ENCODE measurements at places on chromosomes 2 and 18. TPM values are rescaled to one million over a fixed set of nuclear protein-coding genes. Genes with fewer than 3 reads are reported as not detected.

GRCh38 chr2:98476192-98476868, 31.7 kb downstream of the INPP4A start:
- no peak for DNase-seq

DNA sequence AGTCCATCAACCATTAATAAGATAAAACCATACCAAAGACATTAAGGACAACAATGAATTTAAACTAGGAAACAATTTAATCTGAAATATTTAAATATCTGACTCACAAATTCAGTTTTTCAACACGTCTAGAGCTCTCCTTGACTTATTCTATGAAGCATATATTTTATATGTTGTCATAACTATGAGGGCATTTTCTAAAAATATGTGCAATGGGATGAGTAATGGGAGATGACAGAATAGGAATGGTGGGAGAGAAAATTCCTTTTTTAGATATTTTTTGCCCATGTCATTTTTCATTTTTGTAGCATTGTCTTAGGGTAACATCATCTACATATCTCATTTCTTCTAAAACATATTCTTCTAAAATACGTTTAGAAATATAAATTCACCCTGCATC, 79.2 kb upstream of the CDH2 start:
- no peak for DNase-seq

- DNase-seq: no peak
Observed at GRCh38 chr2:124834331-124834730, 809.2 kb downstream of the CNTNAP5 start.

DNA sequence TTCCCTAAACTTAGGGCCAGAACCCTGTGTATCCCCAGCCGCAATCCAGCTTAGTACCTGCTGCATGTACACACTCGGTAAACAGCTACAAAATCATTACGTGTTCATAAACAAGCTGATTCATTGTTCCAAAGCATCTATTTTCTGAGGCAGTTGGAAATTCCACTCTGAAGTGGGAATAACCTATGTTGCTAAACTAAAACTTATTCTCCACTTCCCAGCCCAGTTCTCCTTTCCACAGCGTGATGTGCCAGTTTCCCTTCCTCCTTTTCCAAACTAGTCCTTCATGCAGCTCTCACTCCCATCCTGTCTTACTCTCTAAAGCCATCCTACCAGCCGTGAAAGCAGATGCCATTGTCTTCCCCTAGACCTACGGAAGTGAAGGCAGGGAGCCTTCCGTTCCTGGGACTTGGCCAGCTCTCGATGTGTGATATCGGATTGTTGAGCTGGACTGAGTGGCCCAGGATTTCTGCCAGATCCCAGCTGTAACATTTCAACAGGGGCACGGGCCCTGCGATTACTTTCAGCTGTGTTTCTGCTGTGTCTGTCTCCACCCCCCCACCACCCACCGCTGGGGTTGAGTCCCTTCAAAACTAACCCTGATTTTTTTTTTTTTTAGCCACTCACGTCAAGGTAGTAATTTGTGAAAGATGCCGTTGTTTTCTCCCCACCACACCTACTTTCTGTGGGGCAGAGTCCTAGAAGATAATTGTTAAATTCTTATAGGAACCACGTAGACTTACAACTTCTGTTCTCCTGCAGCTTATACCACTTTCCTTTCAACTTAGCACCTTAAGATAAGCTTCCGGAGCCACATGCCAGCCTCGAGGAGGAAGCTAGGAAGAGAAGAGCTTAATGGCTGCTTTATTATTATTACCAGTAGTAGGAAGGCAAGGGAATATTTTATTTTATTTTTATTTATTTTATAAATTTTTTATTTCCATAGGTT, 100.9 kb downstream of the CRIM1 start:
- DNase-seq: peak; percentile 91

- no peak for DNase-seq
Observed at GRCh38 chr2:236748385-236748784, 178.8 kb downstream of the ACKR3 start.

- no peak for DNase-seq
Observed at GRCh38 chr2:147547440-147547839, 297.4 kb upstream of the ACVR2A start.

DNA sequence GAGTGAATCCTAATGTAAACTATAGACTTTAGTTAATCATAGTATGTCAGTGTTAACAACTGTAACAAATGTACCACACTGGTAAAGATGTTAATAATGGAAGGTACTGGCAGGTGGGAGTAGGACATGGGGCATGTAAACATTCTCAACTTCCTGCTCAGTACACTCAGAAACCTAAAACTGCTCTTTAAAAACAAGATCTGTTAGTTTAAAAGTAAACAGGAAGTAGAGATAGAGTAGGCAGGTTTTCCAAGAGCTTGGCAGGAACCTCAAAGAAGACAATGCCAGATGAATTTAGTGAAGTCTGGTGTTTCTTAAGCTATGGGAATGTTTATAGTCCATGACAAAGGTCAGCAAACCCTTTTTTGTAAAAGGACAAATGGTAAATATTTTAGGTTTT, 46.6 kb downstream of the CCDC138 start:
- DNase-seq: no peak

GRCh38 chr2:95232232-95232631, 24.9 kb downstream of the ZNF892 start:
- peak; percentile 36 for DNase-seq

Gene IL18R1
- 0.10 TPM for total RNA-seq

Gene ASB3
- 35.1 TPM for total RNA-seq

Gene TLX2
- 4.2 TPM for total RNA-seq

Gene MC4R
- not detected for total RNA-seq

Gene KIF5C
- 0.12 TPM for total RNA-seq

Gene MAL
- not detected for total RNA-seq

Gene C2orf80
- total RNA-seq: not detected

Gene ALPI
- not detected for total RNA-seq

Gene NOL4
- total RNA-seq: not detected

Gene CERS6
- total RNA-seq: 15.1 TPM

Measured in RPMI7951 (cell line).